ENCODE measurements at places on chromosomes 7 and 10.

DNA sequence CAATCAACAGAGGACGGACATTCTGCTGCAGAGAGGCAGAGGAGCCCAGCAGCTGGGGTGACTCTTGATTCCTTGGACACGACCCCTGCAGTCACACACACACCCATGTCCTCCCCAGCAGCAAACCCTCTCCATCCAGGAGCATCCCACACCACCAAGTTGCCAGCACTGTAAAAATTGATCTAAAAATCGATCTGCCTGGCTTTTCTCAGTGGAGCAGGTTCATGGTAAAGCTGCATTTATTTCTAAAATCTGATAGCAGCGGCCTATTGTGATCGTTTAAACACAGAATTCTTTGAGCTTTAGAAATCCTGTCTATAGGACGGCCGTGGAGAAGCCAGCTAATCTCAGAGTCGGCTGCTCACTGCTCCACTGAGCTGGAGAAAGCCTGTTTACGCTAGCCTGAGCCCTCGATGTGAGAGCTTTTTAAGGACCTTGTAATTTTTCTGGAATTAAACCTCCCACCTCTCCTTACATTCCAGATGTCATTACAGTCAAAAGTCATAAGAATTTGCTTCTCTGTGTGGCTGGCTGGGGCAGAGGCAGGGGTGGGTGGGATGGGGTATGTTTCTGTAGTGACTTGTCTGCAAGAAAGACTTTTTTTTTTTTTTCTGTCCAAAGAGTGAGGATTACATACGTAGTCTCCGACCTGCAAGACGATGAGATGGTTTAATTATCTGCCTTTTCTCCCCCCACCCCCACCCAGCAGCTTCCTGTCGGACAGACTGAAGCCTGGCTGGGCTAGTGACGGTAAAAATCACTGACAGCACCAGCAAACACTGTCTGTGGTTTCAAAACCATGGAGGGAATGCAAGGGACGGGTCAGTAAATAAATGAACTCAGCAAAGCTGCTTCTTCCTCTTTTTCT lies 31.6 kb downstream of the TRIM8 start:
- DNase-seq: no peak

DNA sequence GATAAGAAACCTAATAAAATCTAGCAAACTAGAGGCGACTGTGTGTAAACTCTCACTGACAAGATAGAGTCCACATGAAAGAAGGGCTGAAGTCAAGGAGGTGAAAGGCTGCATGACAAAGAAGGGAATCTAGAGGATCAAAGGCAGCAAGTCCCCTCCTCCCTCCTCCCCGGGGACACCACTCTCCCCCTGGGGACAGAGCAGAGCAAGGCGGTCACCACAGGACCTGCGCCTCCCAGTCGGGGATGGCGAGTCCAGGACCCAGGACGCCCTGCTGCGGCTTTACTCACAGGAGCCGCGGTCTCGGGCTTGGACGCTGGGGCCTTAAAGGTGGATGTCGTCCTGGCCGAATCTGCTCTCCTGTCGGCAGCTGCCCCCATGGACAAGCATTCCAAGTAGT lies 22.4 kb downstream of the BRI3 start:
- DNase-seq: no peak

GRCh38 chr10:124663228-124663627 lies 81.0 kb downstream of the FAM53B start:
- no peak for DNase-seq

DNA sequence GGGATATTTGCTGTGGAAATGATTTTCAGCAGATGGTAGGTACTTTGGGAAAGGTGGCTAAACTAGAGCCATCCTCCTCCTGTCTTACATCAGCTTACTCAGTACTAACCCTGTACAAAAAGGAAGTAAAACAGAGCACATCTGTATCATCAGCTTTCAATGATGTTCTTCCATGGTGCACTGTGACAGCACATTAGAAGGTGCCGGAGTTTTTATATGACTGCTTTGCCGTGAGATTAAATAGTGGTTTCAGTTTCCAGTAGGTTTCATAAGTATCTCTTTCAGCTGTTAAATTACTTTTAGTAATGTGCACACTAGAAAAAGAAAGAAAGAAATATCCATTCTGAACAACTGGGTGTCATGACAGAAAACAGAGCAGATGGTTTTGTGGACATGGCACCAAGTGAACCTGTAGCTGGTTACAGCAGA lies 86.5 kb downstream of the ARID5B start:
- DNase-seq: no peak

GRCh38 chr10:66925896-66926715 lies at the start of gene LRRTM3:
LRRTM3 (plus strand) TSS chr10:66926036.
- peak; percentile 38 for DNase-seq

DNA sequence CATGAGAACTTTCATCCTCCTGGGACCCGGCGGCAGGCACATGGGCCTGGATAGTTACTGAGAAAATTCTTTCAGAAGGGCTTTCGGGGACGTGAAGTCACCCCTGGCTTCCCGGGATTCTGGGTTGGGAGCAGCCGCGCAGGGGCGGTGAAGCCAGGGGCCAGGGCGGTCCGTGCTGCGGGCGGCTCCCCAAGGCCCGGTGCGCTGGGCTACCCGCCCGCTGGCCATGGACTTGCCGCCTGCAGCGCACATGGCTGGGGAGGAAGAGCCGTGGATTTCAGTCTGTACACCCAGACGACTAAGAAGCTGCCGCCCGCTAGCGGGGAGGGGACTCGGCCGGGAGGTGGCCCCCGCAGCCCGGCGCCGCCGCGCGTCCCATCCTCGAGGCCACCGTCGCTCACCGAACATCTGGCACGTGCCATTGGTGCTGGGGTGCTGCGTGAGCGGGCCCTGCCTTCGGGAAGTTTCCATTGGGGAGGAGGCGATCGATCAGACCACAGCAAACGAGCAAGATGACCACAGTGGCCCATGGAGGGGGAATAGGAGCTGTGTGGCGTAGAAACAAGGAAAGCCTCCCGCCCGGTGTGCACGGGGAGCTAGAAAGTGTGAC lies 64.5 kb downstream of the TMEM209 start:
- no peak for DNase-seq

DNA sequence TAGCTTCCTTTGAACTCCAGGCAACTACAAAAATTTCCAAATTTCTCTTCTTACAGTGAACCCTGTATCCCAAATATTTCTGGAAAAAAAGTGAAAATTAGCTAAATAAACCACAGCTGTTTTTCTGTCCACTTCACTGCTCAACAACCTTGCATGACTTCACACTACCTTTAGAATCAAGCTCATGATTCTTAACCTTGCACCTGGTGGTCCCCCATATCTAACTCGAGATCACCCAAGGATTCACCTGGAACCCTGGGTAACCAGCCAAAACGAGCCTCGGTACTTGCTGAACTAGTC lies 47.5 kb downstream of the PDLIM1 start:
- no peak for DNase-seq

GRCh38 chr7:72411419-72411818 lies 719 bp downstream of the CALN1 start:
- DNase-seq: no peak

DNA sequence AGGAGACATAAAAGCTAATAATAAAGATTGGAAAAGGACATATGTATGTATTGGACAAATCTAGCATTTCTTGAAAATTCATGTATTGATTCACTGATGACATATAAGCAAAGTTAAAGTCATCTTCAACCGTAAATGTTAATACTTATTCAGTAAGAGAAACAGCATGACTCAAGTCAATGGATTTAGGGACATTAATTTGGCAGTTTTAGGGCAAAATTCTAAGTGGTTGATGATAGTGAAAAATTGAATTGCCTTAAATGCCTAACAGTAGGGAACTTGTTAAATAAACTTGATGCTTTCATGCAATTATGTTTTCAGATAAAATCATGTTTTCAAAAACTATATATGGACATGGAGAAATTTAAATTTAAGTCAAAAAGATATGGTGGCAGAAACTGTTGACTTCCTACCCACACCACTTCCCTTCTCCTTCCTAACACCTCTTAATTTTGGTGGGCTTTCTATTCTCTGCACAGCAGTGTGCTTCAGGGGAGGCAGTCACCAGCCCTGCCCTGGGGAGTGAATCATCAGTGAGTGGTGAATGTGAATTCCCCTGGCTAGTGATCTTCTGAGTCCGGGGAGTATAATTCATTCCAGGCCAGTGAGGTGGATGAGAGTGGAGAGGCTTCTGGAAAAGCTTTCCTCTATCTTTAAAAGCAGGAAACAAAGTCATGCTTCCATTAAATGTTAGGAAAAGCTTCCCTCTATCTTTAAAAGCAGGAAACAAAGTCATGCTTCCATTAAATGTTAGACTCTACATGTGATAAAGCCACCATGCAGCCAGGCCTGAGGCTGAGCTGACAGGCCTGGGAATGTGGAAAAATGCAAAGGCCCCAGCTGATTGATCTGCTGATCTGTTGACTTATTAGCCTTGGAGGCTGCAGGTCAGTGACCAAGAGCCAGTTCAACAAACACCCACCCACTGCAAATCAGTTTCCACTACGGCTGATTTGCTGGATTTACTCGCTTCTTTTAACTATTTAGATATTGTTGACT lies 25.2 kb upstream of the ITGB1 start:
- no peak for DNase-seq

- DNase-seq: no peak
Measured at GRCh38 chr10:120643351-120643750, 186.3 kb downstream of the PLPP4 start.

- no peak for DNase-seq
Measured at GRCh38 chr10:77287647-77288120, 349.9 kb downstream of the KCNMA1 start.

DNA sequence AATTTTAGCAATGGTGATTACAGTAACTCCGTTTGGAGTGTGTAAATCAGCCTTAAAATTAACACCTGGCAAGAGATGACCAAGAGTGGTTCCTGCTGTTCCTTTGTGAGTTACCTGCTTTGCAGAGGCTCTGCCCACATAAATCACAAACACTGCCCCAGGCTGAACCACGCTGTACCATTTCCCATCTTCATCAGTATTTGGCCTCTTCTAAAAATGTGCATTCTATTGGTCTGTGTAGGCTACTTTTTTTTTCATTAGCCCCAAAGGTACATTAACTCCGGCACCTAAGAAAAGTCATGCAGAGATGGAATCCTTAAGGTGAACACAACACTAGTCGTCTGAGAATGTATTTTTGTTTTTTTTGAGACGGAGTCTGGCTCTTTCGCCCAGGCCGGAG lies 96.1 kb downstream of the PROSER2 start:
- DNase-seq: no peak

GRCh38 chr10:130200179-130201042 lies 64.2 kb downstream of the GLRX3 start:
- no peak for DNase-seq

- no peak for DNase-seq
Measured at GRCh38 chr7:31014826-31015225, 37.3 kb upstream of the ADCYAP1R1 start.

DNA sequence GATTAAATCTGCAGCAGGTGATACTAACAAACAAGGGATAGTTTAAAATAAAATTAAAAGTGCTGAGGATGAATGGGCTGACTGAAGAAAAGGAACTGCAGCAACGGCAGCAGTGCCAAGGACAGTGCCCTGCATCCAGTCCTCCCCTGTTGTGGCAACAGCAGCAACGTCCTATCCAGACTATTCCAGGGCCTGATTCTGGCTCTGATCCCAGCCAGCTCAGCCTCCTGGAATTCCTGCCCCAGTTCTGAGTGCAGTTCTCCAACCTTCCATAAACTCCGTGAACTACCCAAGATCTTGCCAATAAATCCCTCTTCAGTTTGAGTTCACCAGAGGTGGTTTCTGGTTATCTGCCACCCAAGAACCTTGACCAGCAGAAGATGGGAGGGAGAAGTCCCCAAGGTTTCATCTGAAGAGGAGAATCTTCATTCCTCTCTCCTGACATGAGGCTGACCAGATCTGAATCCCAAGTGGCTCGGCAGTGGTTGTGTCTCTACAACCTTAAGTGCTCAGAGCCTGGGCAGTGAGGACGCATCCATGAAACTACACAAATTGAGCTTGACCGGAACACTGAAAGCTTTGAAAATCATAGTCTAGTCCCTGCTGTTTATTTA lies 115.8 kb downstream of the SORBS1 start:
- peak; percentile 44 for DNase-seq

GRCh38 chr10:132488231-132488821 lies 49.3 kb upstream of the INPP5A start:
- DNase-seq: no peak

- no peak for DNase-seq
Measured at GRCh38 chr10:50936335-50936734, 50.9 kb upstream of the A1CF start.

DNA sequence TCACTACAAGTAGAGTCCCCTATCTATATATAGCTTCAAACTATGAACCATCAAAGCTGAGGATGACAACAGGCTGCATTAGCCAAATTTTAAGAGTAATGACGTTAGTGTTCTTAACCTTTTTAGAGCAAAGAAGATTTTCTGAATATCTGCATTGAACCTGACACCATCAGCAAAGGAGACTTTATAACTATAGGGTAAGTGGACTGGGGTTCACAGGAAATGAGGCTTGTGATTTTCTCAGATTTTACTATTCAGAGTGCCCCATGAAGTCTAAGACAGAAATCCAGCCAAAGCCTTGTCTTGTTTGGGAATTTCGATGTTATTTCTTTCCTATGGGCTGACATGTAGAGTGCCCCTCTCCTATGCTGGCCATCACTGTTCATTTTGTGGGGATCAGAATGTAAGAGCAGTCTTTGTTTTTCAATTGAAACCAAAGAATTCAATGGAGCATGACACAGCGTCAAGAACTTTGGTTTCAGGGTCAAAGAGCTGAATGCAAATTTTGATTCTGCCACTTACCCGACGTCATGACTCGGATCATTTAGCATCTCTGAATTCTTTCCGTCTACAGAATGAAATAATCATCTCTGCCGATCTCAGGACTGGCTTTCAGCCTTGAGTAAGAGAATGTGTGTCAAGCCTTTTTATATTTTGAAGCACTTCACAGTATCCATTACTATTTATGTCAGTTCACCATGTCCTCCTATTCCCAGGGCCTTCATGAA lies 52.7 kb downstream of the DENND11 start:
- no peak for DNase-seq

DNA sequence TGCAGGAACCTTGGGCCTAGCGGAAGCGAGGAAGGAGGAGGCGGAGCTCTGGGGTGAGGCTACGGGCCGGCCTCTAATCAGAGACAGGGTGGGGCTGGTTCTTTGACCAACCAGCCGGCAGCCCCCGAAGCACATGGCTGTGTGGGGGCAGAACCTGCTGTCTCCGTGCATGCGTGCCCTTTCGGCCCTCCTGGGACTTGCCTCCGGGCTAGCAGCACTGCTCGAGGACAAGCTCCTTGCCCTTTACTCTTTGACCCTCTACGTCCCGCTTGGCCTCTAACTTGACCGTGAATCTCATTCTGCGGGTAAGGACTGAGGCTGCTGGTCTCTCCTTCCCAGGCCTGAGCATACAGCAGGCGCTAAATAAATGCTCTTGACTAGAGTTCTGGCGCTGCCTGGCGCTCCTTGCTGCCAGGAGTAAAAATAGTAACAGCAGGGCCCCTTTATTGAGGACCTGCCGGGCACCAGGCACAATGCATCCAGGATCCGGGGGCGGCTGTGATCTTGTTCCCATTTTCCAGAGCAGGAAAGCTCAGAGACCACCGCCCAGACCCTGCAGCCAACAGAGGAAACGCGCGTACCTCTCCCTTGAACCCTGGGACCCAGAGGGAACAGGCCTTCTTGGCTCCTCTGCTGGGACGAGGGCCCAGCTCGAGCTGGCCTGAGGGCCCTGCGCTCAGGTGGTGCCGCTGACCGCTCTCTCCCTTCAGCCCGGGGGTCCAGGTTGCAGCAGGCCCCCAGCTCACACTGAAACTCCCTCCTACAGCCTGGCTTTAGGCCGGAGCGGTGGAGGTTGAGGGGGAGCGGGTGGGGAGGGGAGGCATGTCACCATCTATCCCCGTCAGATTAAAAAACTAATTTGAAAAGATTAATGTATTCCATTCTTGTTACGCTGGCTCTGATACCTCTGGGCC lies 2.7 kb upstream of the COMTD1 start:
- DNase-seq: no peak

- no peak for DNase-seq
Measured at GRCh38 chr10:121788115-121788514, 139.7 kb downstream of the ATE1 start.

Data from frontal cortex (tissue), 4 donors.